ENCODE measurements at places on chromosomes 4 and X. TPM values are rescaled to one million over a fixed set of nuclear protein-coding genes. Genes with fewer than 3 reads are reported as not detected.

DNA sequence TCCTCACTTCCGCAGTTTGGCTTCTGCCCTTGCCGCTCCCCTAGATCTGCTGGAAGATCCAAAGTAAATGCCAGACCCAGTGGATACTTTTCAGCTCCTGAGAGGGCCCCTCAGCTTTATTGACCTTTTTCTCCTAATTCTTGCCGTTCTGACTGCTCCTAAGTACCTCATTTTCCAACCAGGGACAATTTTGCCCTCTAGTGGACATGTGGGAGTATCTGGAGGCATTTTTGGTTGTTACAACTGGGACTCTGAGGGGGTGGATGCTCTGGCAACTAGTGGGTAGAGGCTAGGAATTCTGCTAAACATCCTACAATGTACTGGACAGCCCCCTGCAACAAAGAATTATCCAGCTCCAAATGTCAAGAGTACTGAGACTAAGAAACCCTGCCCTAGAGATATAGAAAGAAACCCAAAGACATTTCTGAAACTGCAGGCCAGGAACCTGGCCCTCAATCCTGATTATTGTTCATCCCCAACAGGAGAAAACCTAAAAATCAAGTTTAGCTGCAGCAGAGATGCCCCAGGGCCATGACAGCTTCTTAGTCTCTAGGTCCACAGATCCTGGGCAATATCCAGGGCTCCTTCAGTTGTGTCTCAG is 3.4 kb downstream of the TEX13B start:
- H3K36me3 ChIP-seq = no peaks in the 10 kb centered on the region
- H3K27me3 ChIP-seq = no peaks in the 10 kb centered on the region
- H3K27ac ChIP-seq = peak overlapping the region; percentile 52

GRCh38 chr4:120691106-120691505 is 231.4 kb downstream of the PRDM5 start:
- H3K4me1 ChIP-seq = 0 out of 2 replicates have a peak, but pooled peaks cover 3% of the 10 kb centered on the region
- H3K27me3 ChIP-seq = no peaks in the 10 kb centered on the region
- no peak overlapping the region for H3K27ac ChIP-seq
- H3K4me3 ChIP-seq = no peak overlapping the region

DNA sequence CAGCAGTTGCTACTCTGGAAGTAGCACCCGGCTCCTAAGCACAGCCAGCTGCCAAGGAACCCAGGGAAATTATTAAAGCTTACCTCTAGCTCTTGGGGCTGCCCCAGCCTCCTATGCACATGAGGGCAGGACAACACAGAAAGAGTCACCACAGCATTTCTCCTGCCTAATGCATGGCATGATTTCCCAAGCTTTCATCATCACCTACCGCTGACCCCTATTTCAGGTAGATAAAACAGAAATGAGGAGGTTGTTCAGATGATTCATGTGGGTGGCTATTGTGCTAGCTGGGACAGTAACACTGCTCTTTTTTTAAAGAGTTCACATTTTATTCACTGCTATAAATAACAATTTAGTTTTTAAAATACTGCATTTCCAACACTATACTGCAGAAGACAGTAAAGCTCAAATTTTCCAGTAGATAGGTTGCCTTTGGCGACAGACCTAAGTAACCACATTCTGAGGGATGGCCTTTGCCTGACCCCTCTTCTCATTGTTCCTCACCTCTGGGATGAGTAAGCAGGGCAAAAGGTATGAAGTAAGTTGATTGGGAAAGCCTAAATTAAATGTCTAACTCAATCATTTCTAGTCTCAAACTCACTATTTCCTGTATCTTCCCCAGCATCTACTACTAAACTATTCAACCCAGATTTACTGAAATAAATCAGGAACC is 16.7 kb downstream of the CASK start:
- no peaks in the 10 kb centered on the region for H3K27me3 ChIP-seq
- DNase-seq = no peak

DNA sequence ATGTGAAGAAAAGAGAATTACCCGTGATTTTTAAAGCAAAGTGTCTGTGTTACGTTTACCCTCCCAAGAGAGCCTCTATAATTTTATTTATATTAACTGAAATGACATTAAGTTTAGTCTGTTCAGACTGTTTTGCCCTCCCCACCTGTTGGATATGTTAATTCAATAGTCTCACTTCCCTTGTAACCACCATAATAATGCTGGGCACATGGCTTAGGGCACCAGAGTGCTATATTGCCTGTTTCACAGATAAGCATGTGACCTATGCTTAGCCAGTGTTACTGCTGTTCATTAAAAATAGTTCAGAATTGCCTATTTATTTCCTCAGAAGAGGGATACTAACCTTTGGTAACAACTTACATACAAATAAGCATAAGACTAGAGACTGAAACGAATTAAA is 446.2 kb downstream of the FAT4 start:
- no peak overlapping the region for H3K27ac ChIP-seq
- no peaks in the 10 kb centered on the region for H3K36me3 ChIP-seq
- H3K4me3 ChIP-seq = no peak overlapping the region
- H3K27me3 ChIP-seq = no peaks in the 10 kb centered on the region

GRCh38 chr4:156291317-156291716 is 337.7 kb upstream of the CTSO start:
- H3K27ac ChIP-seq = no peak overlapping the region
- H3K4me3 ChIP-seq = no peak overlapping the region
- H3K36me3 ChIP-seq = no peaks in the 10 kb centered on the region
- DNase-seq = no peak

- peak overlapping the region; percentile 82 for H3K4me3 ChIP-seq
- DNase-seq = peak; percentile 54
- H3K27ac ChIP-seq = peak overlapping the region; percentile 84
- no peaks in the 10 kb centered on the region for H3K36me3 ChIP-seq
- H3K4me1 ChIP-seq = peaks cover 68% of the 10 kb centered on the region
Observed at GRCh38 chr4:184648313-184649025, 778 bp downstream of the CASP3 start.

DNA sequence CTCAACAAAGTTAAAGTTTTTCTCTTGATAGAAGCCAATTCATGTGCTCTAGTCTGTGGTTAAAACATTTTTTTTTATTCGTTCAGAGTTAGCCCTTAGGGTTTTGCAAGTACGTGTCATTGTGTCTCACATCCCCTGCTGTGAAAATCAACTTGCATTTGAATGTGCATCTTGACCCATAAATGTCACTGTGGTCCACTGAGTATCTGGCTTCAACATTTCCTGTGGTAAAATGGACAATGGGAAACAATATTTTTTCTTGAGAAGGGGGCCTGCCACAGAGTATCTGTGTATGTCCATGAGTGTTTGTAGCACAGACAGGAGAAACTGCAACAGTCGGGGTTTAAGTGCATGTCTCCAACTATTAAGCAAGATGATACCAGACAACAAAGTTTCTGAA is 554.8 kb upstream of the TENM3 start:
- H3K36me3 ChIP-seq = no peaks in the 10 kb centered on the region
- peaks cover 21% of the 10 kb centered on the region for H3K4me1 ChIP-seq
- no peak overlapping the region for H3K27ac ChIP-seq
- H3K4me3 ChIP-seq = 0 out of 2 replicates have a peak overlapping the region, but pooled peaks have one; percentile 5
- peak; percentile 20 for DNase-seq

GRCh38 chr4:110900213-110900769 is 277.4 kb upstream of the PITX2 start:
- H3K4me3 ChIP-seq = no peak overlapping the region
- no peaks in the 10 kb centered on the region for H3K27me3 ChIP-seq
- no peaks in the 10 kb centered on the region for H3K36me3 ChIP-seq
- H3K27ac ChIP-seq = no peak overlapping the region
- no peak for DNase-seq

- no peak for DNase-seq
- H3K4me1 ChIP-seq = no peaks in the 10 kb centered on the region
- H3K4me3 ChIP-seq = no peak overlapping the region
- no peaks in the 10 kb centered on the region for H3K27me3 ChIP-seq
Observed at GRCh38 chrX:64439551-64439950, 44.3 kb upstream of the MTMR8 start.

DNA sequence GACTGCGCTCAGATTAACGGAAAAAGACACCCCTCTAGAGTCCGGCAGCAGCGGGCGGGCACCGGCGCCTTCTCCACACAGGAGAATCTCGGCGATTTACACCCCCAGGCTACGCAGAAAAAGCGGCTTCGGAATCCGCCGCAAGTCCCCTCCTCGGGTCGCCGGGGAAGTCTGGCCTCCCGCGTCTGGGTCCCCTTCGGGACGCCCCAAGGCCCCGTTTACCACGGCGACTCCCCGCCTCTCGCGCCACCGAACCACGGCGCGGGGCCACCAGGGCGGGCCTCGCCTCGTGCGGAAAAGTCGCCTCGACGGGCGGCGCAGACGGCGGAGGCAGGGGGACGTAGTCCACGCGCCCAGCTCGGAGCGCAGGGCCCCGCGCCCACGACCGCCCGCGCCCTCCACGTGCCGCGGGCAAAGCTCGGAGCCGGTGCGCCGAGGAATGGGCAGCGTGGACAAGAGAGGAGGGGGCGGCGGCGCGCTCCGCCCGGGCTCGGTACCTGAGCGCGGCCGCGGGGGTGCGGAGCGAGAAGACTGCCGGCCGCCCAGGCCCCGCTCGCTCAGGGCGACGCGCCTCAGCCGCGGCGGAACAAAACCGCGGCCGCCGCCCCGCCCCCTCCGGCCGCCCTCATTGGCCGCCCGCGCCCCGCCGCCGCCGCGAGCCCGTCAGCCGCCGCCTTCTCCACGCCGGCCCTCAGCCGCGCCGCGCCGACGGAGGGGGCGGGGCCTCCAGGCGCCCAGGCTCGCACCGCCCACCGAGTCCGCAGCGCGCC is at the start of gene FAM53A:
Gene FAM53A (minus strand): TSS at position 578 of the 770 bp plus-strand sequence. CDS start 15,572 bp downstream, outside the sequence.
- H3K4me1 ChIP-seq = 0 out of 2 replicates have a peak, but pooled peaks cover 5% of the 10 kb centered on the region
- peaks cover 22% of the 10 kb centered on the region for H3K27me3 ChIP-seq
- no peaks in the 10 kb centered on the region for H3K36me3 ChIP-seq
- H3K27ac ChIP-seq = no peak within 1 kb of the TSS
- DNase-seq = peak; percentile 87

The CORIN gene
- total RNA-seq = not detected

The PDZD4 gene
- 194 TPM for total RNA-seq

The PABPC1L2B gene
- total RNA-seq = 0.19 TPM

The GRID2 gene
- 65.4 TPM for total RNA-seq

The PPP2R2C gene
- total RNA-seq = 7.6 TPM

The SOX3 gene
- total RNA-seq = 23.3 TPM

Measured in GM23338 (cell line).